ENCODE measurements at places on chromosomes 3 and 15.

GRCh38 chr15:39598958-39599845 lies 18.3 kb downstream of the THBS1 start:
- no peak for DNase-seq

DNA sequence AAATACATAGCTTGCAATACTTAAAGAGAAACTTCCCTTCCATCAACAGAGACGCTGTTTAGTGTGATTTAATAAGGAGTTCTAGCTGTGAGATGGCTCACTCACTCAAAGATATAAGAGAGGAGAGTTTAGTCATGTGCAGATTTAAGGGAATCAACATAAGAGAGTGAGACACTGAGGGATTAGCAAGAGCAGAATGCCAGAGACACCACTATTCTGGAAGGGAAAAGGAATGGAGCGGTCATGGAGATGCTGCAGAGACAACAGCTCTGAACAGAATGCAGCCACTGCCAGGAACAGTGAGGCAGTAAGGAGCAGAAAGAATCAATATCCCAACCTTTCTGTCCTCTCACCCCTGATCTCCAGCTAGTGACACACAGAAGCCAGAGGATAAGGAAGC lies 248.8 kb downstream of the MBNL1 start:
- DNase-seq = no peak

DNA sequence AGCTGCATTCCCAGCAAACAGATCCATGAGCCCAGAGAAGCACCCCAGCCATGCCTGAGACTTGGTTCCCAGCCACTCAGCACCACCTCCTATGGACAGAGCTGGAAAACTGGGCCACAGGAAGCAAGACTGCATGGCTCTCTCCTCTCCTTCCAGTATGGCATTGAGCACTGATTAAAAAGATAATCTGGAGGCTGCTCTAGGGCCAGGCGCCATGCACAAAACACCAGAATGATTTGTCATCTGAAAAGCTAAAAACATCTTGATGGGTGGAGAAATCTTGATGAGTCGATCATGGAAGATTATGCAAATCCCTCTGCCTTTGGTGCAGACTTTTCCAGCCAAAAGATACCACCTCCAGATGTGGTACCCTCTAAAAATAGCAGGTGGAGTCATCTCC lies 62.7 kb upstream of the MRPS22 start:
- DNase-seq = no peak

GRCh38 chr3:13461169-13462124 lies 18.7 kb upstream of the HDAC11 start:
- DNase-seq = no peak

All from right atrium auricular region (tissue), 2 donors.